Heart right ventricle (tissue), 16 donors: ENCODE measurements at places on chromosomes 11 and 22.

GRCh38 chr11:114082767-114083181 lies 23.3 kb downstream of the ZBTB16 start:
- peak; percentile 51 for DNase-seq
- H3K27ac ChIP-seq: peak overlapping the region; percentile 82
- H3K27me3 ChIP-seq: no peaks in the 10 kb centered on the region
- H3K4me1 ChIP-seq: peaks cover 100% of the 10 kb centered on the region
- H3K36me3 ChIP-seq: no peaks in the 10 kb centered on the region

- H3K27me3 ChIP-seq: no peaks in the 10 kb centered on the region
- H3K27ac ChIP-seq: peak overlapping the region; percentile 79
- peaks cover 90% of the 10 kb centered on the region for H3K4me1 ChIP-seq
Measured at GRCh38 chr11:73331138-73331916, 23.3 kb downstream of the ARHGEF17 start.

DNA sequence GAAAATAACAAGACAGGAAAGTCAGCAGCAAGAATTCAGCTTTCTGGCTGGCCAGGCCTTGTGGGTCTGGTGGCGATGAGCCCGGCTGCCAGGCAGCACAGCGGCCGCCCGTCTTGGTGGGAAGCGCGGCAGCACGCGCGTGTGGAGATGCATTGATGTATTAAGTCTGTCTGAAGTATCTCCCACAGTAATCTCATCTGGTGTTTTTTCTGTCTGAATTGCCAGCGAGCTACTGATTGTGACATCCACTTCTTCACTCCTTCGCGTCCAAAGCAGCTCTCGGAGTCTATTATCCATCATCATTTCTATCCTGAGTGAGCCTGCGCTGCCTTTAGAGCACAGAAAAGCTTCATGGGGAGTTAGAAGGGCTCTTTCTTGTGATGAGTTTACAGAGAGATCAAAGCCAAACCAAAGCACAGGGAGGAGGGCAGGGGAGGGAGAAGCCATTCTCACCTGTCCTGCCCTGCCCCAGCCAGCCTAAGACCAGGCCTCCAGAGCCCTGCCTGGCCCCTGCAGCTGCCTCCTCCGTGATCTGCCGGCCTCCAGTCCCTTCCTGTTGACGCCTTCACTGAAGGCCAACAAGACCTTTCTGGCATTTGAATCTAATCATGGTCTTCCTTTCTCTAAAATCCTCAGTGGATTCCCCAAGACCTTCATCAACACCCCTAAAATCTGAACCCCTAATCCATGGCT lies 1419.0 kb downstream of the TBC1D22A start:
- no peaks in the 10 kb centered on the region for H3K36me3 ChIP-seq
- H3K27ac ChIP-seq: no peak overlapping the region
- H3K4me1 ChIP-seq: no peaks in the 10 kb centered on the region
- no peak overlapping the region for H3K4me3 ChIP-seq

DNA sequence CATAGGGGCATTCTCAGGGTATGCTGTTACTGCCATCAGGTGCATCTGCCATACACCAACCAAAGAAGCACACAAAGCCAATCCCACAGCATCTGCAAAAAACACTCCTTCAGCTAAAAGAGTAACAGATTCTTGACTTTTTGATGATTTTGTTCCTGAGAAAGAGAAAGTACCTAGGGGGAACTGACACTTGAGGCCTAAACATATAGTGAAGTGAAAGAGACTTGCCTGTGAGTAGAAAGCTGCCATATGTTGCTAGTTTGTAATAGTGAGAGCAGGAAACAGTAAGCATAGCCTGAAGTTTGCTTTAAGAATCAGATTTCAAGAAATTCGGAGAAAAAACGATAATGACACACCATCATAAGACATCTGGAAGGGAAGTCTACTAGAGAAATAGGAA lies 97.9 kb upstream of the CTSC start:
- no peaks in the 10 kb centered on the region for H3K27me3 ChIP-seq
- no peak overlapping the region for H3K4me3 ChIP-seq
- DNase-seq: no peak
- no peaks in the 10 kb centered on the region for H3K4me1 ChIP-seq

- H3K27ac ChIP-seq: no peak overlapping the region
- H3K4me1 ChIP-seq: peaks cover 18% of the 10 kb centered on the region
- H3K27me3 ChIP-seq: no peaks in the 10 kb centered on the region
- no peak overlapping the region for H3K4me3 ChIP-seq
Measured at GRCh38 chr11:78796956-78797355, 222.3 kb upstream of the NARS2 start.

GRCh38 chr11:78833237-78833636 lies 258.6 kb upstream of the NARS2 start:
- no peaks in the 10 kb centered on the region for H3K36me3 ChIP-seq
- no peak overlapping the region for H3K4me3 ChIP-seq

DNA sequence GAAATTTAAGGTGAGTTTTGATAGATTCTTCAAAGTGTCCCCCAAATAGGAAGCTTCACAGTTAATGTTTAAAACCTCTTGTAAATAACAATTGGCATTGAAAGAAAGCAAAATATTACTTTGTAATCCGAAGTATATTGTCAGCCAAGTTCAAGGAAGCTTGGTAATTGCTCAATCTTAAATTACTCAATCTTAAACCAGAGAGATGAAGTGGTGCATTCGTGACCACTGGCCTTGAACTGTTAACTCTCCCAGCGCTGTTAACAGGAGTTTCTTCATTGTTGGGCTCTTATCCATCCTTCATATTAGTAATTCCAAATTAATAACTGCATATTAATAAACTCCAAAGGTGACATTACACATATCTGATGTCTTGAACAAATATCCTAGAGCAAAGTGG lies 20.6 kb upstream of the FDX1 start:
- H3K27me3 ChIP-seq: no peaks in the 10 kb centered on the region
- DNase-seq: no peak
- no peaks in the 10 kb centered on the region for H3K4me1 ChIP-seq
- no peaks in the 10 kb centered on the region for H3K36me3 ChIP-seq

- peaks cover 45% of the 10 kb centered on the region for H3K4me1 ChIP-seq
- peak overlapping the region; percentile 46 for H3K27ac ChIP-seq
- H3K4me3 ChIP-seq: no peak overlapping the region
- no peak for DNase-seq
- H3K36me3 ChIP-seq: peaks cover 80% of the 10 kb centered on the region
- no peaks in the 10 kb centered on the region for H3K27me3 ChIP-seq
Measured at GRCh38 chr11:69647390-69647748, 6.4 kb downstream of the CCND1 start.

GRCh38 chr11:126405906-126406305 lies 50.4 kb downstream of the ST3GAL4 start:
- no peak for DNase-seq
- no peak overlapping the region for H3K27ac ChIP-seq
- no peak overlapping the region for H3K4me3 ChIP-seq
- H3K36me3 ChIP-seq: no peaks in the 10 kb centered on the region

DNA sequence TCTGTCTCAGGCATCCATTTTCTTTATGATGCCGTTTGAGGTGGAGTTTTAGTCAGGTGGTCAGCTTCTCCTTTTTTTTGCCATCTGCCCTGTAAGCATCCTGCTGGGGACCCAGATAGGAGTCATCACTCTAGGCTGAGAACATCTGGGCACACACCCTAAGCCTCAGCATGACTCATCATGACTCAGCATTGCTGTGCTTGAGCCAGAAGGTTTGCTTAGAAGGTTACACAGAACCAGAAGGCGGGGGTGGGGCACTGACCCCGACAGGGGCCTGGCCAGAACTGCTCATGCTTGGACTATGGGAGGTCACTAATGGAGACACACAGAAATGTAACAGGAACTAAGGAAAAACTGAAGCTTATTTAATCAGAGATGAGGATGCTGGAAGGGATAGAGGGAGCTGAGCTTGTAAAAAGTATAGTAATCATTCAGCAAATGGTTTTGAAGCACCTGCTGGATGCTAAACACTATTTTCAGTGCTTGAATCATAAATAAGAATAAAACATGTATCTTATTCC lies 10.9 kb upstream of the HBE1 start:
- no peaks in the 10 kb centered on the region for H3K36me3 ChIP-seq
- no peaks in the 10 kb centered on the region for H3K27me3 ChIP-seq
- no peak overlapping the region for H3K4me3 ChIP-seq
- H3K4me1 ChIP-seq: no peaks in the 10 kb centered on the region

DNA sequence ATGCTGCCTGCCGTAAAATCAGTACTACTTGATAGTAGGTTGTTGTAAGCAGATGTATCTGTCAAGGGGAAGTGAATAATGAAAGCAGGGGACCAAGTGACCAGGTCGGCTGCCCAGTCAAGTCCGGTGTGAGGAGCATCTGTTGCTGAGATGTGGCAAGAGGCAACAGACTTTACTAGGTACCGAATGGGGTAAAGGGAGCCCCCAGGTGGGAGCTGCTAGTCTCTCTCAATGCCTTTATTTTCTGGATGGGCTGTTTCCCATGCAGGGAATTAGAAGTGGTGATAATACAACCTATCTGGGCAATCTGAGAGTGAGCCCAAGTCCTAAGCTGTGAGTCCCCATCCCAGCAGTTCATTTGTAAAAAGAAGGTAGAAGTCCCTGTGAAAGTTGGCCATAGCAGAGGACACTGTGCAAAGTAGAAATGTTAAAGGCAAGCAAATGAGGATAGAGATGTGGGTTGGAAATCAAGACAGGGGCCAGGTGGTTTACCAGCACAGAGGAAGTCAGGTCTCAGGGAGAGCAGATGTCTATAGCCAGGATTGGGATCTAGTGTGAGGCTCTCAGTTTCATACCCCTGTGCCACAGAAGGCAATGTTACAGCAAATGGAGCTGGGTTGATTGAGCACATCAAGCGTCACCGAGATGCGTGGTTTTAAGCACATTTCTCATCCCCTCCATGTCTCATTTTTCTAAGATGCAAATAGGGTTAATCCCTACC lies 90.7 kb upstream of the RAG2 start:
- H3K27ac ChIP-seq: no peak overlapping the region
- no peak for DNase-seq
- no peaks in the 10 kb centered on the region for H3K36me3 ChIP-seq

DNA sequence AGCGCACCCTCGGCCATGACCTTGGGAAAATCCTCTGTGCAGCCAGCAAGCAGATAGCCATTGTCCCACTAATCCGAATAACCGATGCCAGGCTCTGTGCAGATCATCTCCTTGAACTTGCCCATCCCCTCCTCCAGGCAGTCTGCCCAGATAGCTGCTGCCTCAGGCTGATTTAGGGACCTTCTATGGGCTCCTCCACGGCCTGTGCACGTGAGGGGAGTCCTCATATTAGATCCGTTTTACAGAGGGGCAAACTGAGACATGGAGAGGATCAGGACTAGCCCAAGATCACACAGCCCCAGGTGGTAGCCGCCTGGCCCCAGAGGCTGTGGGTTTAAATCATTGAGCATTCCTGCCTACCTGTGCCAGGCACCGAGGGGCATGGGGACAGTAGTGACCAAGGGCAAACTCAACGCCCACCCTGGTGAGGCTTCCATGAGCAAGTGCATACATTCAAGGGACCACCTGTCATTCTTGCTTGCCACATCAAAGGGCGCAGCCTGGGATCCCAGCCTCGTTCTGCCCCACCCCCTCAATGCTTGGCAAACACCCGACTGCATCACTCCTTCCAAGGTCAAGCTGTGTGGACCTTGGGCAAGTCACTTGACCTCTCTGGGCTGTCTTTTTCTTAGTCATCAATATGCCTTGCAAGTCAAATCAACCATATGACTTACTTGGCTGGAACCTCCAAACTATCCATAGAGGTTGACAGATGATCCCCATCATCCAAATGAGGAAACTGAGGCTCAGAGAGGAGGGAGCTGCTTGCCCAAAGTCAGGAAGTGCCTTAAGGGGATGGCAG lies 131.6 kb downstream of the MN1 start:
- peaks cover 55% of the 10 kb centered on the region for H3K4me1 ChIP-seq
- H3K27ac ChIP-seq: peak overlapping the region; percentile 70
- no peak overlapping the region for H3K4me3 ChIP-seq
- H3K36me3 ChIP-seq: no peaks in the 10 kb centered on the region
- H3K27me3 ChIP-seq: no peaks in the 10 kb centered on the region
- no peak for DNase-seq

GRCh38 chr11:118656563-118657165 lies 22.8 kb downstream of the TREH start:
- no peak for DNase-seq
- H3K36me3 ChIP-seq: peaks cover 14% of the 10 kb centered on the region
- no peak overlapping the region for H3K27ac ChIP-seq
- H3K4me3 ChIP-seq: no peak overlapping the region

DNA sequence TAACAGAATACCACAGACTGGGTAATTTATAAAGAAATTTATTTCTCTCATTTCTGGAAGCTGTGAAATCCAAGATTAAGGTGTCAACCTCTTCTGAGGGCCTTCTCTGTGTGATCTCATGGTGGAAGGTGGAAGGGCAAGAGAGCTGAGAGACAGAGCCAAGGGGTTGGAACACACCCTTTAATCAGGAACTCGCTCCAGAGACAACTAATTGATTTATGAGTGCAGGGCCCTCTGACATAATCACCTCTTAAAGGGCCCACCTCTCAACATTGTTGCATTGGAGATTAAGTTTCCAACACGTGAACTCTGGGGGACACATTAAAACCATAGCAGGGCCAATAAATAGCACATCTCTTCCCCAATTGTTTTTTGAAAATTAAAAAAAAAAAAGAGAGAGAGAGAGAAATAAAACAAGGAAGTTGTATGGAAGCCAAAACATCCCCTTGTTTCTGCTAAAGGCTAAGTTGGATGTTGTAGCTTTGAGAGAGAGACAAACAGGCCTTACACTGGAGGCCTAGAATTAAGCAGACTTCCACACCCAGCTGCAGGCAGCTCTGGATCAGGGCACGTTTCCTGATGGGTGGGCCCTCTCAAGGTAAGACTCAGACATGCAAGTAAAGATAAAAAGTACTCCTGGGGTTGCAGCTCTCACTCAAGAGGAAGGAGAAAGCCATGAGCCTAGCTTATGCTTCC lies 64.1 kb upstream of the BIRC3 start:
- no peak for DNase-seq
- H3K4me1 ChIP-seq: no peaks in the 10 kb centered on the region
- H3K36me3 ChIP-seq: no peaks in the 10 kb centered on the region
- H3K4me3 ChIP-seq: no peak overlapping the region

DNA sequence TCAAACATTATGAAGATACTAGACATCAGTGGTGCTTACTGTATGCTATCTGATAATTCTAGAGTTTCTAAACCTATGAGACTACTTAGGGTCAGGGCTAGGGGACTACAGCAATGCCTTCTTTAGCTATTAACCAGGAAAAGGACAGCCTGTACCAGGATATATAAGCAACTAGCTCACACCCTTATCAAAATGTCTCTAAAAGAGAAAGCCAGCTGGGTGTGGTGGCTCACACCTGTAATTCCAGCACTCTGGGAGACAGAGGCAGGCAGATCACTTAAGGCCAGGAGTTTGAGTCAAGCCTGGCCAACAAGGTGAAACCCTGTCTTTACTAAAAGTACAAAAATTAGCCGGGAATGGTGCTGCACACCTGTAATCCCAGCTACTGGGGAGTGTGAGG lies 55.8 kb downstream of the RAB6A start:
- no peak overlapping the region for H3K27ac ChIP-seq
- H3K4me3 ChIP-seq: no peak overlapping the region
- H3K27me3 ChIP-seq: no peaks in the 10 kb centered on the region
- H3K36me3 ChIP-seq: no peaks in the 10 kb centered on the region

DNA sequence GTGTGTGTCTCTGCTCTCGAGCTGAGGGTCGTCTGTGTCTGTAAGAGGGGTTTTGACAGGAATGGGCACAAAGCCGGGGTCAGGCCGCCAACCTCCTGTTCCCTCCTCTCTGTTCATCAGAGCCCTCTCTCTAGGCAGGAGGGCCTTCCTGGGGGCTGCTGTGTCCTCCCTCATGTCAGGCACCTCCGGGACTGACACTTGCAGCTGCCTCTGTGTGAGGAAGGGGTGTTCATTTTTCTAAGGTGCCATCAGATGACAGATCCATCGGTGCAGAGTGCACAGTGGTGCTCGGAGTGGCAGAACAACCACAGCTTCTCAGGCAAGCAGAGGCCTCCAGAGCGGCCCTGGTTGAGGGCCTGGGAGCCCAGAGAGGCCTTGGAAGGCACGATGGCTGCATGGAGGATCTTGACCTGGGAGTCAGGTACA lies 265.4 kb upstream of the B3GAT1 start:
- H3K36me3 ChIP-seq: no peaks in the 10 kb centered on the region
- DNase-seq: no peak
- H3K4me3 ChIP-seq: no peak overlapping the region
- H3K4me1 ChIP-seq: no peaks in the 10 kb centered on the region
- H3K27me3 ChIP-seq: no peaks in the 10 kb centered on the region
